ENCODE measurements at places on chromosomes 12 and 14.

- no peak for DNase-seq
These were observed 13.2 kb downstream of the PLBD1 start for GRCh38 chr12:14554281-14555007.

- no peak for DNase-seq
These were observed 7.7 kb downstream of the DAZAP2 start for GRCh38 chr12:51246254-51246853.

DNA sequence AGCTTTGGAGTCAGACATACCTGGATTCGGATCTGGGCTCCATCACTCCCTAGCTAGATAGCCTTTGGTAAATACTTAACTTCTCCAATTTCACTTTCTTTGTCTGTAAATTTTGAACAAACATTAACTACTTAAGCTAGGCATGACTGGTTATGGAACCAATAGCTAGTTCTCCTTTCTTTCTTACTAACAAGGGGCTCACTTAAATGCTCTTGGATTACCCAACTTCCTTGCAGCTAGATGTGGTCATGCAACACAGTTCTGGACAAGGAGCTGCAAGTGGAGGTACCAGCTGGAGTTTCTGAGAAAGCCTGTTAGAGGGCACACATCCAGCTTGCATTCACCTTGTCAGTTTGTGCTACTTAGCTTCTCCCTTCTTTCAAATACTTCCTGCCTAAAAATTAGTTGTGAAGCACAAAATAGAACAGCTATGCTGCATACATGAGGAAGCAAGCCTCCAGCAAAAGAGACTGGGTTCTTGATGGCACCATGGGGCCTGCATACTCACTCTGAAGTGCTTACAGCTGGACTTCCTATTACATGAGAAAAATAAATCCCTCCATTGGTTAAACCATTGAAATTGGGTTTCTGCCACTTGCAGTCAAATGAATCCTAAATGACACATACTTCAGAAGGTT lies 210.1 kb upstream of the EEA1 start:
- no peak for DNase-seq

- DNase-seq, result no peak
These were observed 61.7 kb downstream of the LRFN5 start for GRCh38 chr14:41668356-41668755.

Data from activated naive CD4-positive, alpha-beta T cell (primary cell).